ENCODE measurements at places on chromosomes 4 and X.

DNA sequence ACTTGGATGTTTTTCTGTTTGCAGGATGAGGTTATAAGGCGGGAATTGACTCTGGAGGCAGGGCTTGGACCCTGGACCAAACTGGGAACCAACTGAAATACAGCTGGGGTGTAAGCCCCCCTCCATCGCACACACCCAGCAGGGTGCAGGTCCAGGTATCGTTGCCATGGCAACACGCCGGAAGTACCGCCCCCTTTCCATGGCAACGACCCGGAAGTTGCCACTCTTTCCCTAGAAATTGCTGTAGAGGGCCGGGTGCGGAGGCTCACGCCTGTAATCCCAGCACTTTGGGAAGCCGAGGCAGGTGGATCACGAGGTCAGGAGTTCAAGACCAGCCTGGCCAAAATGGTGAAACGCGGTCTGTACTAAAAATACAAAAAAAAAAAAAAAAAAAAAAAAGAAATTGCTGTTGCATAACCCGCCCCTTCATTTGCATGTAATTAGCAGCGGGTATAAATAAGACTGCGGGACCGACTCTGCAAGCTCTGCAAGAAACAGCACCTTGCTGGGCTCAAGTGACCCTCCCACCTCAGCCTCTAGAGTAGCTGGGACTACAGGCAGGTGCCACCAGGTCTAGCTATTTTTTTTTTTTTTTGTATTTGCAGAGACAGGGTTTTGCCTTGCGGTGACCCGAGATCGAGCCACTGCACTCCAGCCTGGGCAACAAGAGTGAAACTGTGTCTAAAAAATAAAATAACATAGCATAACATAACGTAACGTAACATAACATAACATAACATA lies 139.6 kb downstream of the CRLF2 start:
- DNase-seq, result no peak

DNA sequence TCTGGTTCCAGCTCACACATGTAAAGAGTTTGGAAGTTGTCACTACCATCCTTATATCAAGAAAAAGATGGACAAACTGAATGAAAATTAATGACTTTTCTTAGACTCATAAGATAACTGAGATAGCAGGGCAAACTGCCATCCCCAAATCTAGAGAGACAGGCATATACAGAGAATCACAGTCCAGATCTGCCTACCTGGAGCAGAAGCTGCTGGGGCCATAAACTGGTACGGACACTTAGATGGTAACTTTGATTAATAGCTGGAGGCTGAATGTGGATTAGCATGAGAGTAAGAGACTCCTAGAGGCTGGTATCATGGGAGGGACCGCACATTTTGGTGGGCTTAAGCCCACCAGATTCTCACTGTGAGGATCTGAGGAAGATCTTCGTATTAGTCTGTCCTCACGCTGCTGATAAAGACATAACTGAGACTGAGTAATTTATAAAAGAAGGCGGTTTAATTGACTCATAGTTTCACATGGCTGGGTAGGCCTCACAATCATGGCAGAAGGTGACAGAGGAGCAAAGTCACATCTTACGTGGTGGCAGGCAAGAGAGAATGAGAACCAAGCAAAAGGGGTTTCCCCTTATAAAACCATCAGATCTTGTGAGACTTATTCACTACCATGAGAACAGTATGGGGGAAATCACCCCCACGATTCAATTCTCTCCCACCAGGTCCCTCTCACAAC lies 10.8 kb upstream of the POLA1 start:
- DNase-seq, result no peak

- DNase-seq, result no peak
Measured at GRCh38 chr4:153579872-153580271, 104.2 kb upstream of the TLR2 start.

DNA sequence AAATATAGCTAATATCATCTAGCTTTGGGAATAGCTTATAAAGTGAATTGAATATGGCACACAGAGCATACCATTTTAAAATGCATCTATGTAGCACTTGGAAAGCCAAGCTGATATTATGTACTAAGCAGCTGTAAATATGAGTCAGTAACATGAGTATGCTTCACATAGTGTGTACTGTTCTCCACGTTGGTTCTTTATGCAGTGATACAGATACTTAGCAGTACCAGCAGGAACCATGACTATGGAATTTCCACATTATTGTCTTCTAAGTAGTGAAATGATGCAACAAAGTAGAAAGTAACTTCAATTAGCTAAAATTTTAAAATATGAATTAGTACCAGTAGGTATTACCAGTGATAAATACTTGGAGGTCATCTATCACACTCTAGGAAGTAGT lies 320.1 kb downstream of the BMPR1B start:
- no peak for DNase-seq

DNA sequence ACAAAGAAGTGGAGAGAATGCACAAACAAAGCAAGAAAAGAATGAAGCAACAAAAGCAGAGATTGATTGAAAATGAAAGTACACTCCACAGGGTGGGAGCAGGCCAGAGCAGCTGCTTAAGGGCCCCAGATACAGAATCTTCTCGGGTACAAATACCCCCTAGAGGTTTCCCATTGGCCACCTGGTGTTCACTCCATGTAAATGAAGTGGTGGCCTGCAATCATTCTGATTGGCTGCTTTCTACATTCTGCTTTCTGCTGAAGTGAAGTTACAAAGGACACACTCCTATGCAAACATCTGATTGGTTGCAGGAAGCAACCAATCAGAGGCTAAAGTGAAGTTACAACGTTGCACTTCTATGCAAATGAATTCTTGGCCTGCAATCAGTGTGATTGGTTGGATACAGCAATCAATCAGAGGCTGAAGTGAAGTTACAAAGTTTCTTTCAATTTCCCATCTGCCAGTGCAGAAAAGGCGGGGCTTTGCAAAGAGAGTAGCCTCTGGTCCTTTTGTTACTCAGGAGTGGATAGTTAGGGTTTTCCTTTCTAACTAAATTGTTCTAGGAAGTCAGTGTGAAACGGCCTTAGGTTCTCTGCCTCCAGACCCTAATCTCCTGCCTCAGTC lies 19.0 kb upstream of the GPC4 start:
- no peak for DNase-seq

DNA sequence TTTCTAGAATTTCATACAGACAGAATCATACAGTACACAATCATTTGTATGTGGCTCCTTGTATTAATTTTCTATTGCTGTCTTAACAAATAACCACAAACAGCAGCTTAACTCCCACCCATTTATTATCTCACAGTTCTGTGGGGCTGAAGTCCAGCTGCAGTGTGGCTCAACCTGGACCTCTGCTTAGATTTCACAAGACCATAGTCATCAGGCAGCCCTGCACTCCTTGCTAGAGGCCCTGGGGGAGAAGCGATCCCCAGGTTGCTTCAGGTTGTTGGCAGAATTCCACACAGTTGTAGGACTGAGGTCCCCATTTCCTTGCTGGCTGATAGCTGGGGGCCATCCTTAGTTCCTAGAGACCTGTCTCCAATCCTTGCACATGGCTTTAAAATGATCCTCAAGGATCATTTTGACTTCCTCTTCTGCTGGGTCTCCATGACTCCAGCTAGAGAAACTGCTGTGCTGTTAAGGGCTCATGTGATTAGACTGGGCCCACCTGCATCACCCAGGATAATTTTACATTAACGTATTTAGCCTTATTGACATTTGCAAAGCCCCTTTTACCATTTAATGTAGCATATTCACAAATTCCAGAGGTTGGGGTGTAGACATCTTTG lies 60.9 kb upstream of the SMAD1 start:
- no peak for DNase-seq

- no peak for DNase-seq
Measured at GRCh38 chr4:147060151-147060931, 114.7 kb upstream of the TTC29 start.

GRCh38 chr4:15689540-15689939 lies 7.9 kb downstream of the FAM200B start:
- no peak for DNase-seq

GRCh38 chr4:8574796-8575370 lies 5.3 kb upstream of the GPR78 start:
- no peak for DNase-seq

DNA sequence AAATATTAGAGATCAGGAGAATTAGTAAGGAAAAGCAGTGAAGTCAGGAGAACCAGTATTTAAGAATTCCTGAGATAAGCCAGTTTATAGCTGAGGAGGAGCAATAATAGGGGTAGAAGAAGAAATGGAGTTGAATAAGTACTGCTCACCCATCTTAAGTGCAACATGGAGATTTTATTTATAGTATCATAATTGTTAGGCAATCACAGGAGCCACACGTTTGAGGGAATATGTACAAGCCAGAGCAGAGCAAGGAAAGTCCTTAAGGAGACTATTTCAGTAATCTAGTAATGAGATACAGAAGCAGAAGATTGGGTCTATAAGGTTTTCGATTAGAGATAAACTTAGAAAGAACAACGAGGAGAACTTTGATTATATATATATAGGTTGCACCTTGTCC lies 145.0 kb downstream of the KDM6A start:
- DNase-seq, result no peak

DNA sequence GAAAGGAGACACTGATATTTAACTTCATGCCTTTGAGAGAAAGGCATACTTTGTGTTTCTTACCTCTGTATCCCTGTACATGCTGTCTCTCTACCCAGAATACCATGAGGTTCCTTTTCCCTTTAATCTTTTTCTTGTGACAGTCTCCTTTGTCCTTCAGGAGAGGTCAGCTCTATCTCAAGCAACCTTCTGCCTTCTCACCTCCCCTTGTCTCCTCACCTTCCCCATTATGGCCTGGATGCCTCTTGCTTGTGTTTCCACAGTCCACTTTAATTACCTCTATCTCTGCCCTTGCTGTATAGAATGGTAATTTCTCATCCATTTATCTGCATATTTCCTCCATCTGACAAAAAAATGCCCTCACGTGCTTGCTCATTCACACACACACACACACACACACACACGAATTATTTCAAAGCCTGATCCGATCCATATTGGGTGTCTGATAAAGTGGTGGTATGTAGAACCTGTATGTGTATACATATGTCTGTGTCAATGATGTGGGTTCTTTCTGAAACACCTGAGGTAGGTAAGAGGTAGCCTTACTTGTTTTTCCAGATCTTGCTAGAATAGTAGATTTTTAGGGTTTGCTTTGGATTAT lies 28.5 kb downstream of the MSN start:
- no peak for DNase-seq

DNA sequence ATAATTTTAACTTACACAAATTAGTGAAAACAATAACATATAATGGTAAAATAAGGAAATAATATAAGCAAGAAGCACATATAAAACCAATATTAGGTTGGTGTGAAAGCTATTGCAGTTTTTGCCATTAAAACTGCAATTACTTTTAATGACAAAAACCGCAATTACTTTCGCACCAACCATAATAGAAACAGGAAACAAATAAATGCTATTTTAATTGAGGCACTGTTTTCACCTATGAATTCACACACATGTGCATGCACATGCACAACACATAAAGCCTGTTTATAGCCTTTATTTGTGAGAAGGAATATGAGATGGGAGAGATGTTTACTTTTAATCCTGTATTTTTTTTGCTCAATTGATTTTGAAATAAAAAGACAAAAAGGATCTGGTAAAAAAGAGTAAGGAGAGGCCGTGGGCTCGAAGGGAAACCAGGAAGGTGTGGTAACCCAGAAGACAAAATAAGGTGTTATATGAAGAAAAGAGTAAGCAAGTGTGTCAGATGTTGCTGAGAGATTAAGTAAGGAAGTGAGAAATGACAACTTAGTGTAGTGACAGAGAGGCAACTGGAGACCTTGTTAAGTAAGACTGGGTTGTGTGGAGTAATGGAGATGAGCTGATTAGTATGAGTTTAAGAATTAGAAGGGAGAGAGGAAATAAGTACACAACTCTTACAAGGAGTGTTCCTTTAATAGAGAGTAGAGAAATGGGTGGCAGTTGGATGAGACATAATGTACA lies 69.0 kb downstream of the KLHL13 start:
- DNase-seq, result no peak

DNA sequence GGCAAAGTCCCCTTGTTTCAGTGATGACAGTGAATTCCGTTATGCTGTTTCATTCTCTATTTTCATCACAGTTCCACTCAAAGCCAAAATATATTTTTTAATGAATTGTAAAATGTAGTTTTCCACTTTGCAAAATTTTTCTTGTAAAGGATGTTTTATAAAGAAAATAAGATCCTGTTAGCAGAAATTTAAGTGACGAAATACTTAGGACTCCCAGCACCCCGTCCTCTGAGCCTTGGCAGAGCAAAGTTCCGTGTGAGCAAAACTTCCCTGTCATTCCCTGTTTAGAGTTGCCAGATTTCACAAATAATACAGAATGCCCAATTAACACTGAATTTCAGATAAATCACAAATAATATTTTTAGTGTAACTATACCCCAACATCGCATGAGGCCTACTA lies 81.0 kb upstream of the RBPJ start:
- no peak for DNase-seq

Measured in CD4-positive, alpha-beta T cell (primary cell).